Urothelium cell line (cell line): ENCODE measurements at places on chromosomes 4 and X.

GRCh38 chrX:143615851-143616250, 20.1 kb downstream of the SLITRK4 start:
- no peak for DNase-seq

DNA sequence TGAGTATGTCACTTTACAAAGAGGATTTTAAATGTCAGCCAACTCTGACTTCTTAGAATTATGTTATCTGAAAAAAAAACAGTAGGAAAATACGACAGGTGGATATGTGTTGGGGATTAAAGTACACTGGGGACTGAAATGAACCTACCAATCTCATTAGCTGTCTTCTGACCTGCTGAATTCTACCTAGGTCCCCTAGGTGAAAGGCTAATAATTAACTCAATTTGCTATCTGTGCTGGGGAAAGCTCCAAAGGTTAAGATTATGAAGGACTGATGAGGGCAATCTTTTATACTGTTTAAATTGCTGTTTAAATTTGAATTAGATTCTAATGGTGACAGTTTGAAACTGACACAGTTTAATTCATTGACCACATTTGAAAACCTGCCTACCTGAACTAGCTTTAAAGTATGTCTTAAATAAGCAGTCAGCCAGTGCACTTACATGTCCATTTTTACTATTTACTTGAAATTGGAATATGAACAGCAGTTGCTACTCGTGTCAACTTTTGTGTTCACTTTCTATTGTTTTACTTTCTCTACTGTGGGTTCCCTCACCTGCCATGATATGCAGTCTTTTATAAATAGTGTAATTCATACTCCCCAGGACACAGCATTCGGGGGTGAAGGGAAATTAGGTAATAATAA, 977.3 kb downstream of the C4orf33 start:
- no peak for DNase-seq

DNA sequence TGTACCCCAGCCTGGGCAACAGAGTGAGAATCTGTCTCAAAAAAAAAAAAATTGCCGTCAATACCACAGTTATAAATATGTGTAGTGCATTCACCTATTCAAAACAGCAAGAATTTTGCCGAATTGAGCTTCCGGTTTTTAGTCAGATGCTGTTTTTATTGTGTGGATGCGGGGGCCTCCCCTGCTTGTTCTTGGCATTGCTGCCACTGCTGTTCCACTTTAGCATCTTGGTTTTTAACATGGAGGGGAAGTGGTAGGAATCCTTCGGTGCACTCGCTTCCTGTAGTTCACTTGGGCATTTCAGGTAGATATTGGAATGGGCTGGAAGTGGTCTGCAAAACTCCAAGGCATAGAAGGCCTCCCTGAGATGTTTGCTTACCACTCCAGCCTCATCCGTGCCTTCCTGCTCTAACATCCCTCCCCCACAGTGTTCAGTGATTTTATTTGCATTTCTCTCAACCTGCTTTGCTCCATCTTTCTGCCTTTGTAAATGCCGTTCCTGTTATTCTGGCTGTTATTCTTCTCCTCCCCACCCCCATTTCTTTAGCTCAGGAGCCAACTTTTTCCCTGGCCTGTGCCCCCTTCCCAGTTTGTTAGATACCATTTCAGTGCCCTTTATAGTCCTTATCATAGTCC, 25.5 kb downstream of the MOB1B start:
- DNase-seq = no peak

DNA sequence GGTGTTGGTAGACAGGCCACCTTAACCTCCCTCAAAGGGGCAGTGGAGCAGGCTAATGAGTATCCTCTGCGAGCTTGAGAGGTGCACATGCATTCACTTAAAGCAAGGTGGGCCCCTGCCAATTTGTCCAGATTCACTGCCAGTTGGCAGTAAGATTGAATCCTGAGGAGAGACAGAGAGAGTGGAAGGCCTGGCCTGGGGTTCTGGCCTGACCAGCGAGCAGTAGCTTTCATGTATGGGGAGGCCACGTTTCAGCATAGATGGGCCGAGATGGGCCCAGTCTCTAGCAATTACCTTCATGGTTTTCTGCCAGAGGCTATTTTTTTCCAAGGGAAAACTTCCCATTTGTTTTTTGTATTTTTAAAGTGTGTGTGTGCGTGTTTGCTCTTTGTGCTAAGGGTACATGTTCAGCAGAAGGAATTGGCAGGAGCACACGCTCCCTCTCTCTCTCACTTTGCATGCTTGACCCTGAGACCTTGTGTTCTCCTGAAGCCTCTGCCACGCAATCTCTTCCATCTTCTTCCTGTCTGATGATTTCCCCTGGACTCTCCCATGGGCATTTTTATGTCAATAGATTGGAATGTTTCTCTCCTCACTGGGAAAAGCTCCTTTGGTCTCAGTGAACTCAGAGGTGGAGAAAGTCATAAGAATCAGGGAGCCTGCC, 215.8 kb upstream of the SFRP2 start:
- DNase-seq = peak; percentile 24

DNA sequence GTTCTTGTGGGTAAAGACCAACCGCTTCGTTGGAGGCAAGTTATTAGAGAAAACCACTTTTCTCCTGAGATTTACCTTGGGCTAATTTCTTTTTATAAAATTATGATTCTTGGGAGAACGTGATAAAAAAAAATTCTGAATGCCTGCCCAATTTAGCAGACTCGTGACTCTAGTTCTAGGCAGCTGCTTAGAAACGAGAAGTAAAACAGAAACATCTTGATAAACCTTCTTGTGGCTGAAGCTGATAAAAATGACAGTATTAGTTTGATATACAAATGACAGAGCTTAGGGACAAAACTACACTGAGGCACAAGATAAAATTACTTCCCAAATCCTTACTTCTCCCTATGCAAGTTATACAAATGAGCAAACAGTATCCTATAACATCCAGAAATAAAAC, 458.9 kb upstream of the TEX13C start:
- DNase-seq = no peak

GRCh38 chr4:19278665-19279064, 973.0 kb upstream of the SLIT2 start:
- DNase-seq = no peak

DNA sequence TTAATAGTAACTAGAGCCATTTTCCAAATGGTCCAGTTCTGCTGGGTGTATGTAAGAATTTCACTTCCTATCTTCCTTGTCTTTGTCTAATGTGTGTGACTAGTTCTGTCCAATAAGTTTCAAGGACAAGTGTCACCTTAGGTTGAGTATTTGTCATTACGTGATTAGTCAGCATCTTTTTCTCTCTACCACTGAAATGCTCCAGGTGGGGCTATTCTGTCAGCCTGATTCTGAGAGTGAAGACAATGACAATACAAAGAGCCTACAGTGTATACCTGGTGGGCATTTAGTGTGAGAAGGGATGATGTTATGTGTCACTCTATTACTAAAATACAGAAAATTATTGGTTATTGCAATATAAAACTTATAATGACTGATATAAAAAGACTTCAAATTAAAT, 876.3 kb downstream of the C4orf33 start:
- DNase-seq = no peak

GRCh38 chr4:156784970-156785369, 186.6 kb downstream of the PDGFC start:
- DNase-seq = no peak

- no peak for DNase-seq
Measured at GRCh38 chr4:144141493-144141892, 975 bp upstream of the GYPA start.

GRCh38 chr4:154125340-154125739, 336.5 kb upstream of the SFRP2 start:
- no peak for DNase-seq

DNA sequence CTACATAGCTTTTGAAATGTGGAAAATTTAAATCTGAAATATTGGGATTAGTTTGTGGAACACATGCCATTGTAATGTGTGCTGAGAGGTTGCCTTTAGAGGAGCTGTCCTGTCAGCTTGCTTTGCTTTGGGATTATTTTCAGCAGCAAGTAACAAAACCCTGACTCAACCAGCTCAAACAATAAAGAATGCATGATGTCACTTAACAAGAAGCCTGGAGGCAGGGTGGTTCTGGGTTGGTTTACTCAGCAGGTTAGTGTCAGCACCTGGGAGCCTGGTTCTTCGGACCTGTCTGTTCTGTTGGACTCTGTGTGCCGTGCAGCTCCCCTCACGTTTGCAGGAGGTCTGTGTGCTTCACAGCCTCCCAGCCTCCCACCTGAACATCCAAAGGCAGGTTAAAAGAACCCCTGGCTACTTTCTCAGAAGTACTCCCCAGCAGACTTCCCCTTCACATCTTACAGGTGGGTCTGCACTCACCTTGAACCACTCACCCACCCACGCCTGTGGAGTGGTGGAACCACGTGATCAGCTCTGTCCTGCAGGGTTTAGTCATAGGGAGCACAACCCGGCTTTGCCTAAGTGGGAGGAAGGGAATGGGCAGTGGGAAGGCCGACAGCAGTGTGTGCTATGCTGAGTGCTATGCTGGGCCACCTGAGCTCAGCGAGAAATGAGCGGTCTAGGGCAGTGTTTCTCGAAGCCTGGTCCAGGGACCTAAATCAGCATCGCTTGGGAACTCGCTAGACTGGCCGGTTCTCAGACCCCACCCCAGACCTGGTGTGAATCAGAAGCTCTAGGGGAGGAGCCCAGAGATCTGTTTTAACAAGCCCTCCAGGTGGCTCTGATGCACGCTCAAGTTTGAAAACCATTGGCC, 20.4 kb downstream of the TMEM131L start:
- peak; percentile 77 for DNase-seq

DNA sequence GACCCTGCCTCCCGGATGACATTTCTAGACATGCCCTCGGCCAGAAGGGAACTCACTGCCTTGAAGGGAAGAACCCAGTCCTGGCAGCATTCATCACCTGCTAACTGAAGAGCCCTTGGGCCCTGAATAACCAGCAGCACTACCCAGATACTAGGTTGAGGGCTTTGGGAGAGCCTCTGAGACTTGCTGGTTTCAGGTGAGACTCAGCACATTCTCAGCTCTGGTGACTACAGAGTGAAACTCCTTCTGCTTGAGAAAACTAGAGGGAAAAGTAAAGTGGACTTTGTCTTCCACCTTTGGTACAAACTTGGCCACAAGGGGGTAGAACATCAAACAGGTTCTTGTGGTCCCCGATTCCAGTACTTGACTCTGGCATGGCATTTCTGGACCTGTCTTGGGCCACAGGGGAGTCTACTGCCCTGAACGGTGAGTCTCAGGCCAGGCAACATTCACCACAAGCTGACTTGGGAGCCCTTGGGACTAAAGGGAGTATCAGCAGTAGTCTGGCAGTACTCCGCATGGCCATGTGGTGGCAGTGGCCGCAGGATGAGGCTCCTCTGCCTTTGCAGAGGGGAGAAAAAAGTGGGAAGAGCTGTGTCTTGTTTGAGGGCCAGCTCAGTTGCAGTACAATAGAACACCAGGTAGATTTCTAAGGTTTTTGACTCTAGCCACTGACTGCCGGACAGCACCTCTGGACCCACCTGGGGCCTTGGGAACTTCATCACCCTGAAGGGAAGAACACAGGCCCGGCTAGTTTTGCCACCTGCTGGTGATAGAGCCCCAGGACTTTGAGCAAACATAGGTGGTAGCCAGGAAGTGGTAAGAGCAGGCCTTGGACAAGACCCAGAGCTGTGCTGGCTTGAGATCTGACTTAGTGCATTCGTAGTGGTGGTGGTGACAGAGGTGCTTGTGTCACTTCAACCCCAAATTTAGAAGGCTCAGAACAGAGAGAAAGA, 414.8 kb downstream of the OPHN1 start:
- DNase-seq = no peak

- DNase-seq = peak; percentile 0
Measured at GRCh38 chrX:112867570-112867969, 26.9 kb upstream of the AMOT start.

DNA sequence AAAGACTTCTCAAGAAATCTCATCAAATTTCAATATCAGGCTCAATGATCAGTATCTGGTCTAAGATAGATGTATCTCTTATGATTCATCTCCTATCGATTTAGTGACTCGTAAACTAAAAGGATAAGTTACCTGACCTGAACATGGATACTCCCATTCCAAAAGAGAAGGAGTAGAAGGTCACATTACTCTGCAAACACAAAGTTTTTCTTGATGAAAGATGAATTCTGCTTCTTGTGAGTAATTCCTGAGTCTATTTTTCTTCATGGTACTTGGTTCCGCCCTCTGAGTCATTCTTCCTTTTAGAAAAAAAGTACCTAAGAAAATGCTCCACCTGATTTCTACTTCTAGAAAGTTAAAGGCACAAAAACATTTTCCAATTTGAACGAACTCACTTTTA, 223.1 kb upstream of the SLIT2 start:
- no peak for DNase-seq

DNA sequence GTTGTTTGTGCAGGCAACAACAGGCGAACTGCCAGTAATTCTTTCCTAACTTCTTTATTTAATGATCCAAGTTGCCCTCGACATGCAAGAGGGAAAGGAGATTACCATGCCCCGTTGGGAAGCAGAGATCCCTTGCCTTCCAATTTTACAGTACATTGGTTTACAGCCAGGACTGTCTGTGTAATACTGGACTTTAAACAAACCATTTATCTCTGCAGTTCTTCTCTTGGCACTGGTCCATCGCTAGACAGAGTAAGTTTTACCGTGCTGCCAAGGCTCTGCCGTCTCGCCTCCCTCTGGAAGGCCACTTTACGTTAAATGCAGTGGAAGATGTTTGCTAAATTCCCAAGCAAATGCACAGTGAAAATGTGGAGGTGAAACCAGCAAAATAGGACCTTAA, 660.3 kb upstream of the PRKX start:
- DNase-seq = no peak

- peak; percentile 6 for DNase-seq
Measured at GRCh38 chr4:33302321-33302720, 2582.2 kb downstream of the PCDH7 start.

DNA sequence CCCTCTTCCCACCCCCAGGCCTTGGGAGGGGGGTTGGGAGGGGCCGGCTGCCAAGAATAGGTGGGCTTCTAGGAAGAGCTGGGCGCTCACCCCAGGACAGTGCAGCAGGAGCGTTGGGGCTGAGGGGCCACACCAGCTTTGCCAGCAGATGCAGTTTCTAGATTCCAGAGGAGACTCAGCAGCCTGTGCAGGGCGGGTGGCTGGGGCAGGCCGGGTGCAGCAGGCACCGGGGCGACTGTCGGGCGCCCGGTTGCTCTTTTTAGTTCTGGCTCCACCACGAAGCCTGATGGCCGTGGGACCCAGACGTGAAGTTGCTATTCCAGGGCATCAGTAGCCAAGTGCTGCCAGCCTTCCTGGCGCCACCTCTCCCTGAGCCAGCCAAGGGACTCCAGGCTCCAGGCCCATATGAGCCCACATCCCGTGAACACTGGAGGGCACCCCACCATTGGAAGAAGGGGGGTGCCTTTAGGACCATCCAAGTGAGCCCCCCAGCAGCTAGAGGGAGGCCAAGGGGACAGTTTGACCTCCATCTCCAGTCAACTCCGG, 5.8 kb downstream of the SSR4 start:
- DNase-seq = no peak

DNA sequence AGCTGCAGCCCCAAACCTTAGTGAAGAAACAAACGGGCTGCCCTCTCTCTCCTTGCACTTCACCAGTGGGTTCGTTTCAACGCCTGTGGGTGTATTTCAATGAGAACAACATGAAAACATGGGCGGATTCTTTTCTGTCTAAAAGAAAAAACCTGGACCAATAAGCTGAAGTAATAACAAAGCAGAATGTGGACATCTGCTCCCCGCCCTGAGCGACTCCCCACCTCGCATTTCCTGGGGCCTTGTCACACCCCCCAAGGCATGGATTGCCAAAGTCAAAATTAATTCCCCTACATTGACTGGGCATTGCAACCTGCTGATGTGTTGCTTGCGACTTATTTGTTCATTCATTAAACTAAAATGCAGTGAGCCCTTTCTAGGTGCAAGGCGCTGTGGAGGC, 142.9 kb downstream of the BCOR start:
- DNase-seq = no peak
